ENCODE measurements at places on chromosomes 2 and 18.

GRCh38 chr18:48073211-48073930 is 142.9 kb upstream of the SMAD2 start:
- no peak for DNase-seq

DNA sequence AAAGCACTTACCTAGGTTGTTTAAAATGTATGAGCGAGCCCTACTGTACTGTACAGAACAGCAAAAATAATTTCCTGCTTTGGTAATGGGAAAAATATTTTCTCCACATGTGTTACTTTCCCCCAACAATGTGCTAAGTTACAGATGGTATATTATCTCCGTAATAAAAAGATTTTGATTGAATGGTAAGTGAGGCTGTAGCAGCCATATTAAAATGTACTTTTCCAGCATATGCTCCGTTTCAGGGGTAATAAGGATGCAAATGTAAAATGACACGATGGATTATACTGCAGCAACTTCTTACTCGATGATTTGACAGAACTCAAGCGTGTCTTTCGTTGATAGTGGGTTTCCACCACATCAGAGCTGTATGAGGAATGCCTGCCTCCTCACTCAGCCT is 50.5 kb downstream of the OSBPL6 start:
- DNase-seq, result no peak

- no peak for DNase-seq
Observed at GRCh38 chr2:226579519-226579918, 220.1 kb downstream of the IRS1 start.

GRCh38 chr2:50687327-50687726 is 344.6 kb downstream of the NRXN1 start:
- DNase-seq, result no peak
